ENCODE measurements at places on chromosomes 3 and 15.

GRCh38 chr3:8629151-8630021 is 15.2 kb downstream of the SSUH2 start:
- no peak for DNase-seq

DNA sequence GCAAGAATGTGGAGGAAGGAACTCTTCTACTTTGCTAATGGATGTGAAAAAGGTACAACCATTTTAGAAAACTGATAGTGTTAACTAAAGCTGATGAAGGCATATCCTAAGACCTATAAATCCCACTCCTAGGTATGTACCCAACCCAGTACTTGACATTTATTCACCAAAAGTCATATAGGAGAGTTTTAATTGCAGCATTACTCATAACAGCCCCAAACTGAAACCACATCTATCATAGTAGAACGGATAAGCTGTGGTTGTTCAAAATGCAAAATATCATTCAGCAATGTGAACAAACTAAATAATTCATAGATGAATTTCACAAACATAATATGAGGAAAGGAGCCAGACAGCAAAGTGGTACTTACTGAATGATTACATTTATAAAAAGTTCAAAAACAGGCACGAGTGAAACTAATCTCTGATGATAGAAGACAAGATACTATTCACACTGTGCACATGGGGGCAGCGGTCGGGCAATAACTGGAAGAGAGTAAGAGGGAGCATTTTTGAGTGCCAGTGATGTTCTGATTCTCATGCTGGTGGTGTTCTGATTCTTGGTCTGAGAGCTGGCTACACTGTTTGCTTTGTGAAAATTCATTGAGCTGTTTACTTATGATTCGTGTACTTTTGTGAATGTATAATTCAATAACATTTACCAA is 34.3 kb downstream of the GOLIM4 start:
- no peak for DNase-seq

DNA sequence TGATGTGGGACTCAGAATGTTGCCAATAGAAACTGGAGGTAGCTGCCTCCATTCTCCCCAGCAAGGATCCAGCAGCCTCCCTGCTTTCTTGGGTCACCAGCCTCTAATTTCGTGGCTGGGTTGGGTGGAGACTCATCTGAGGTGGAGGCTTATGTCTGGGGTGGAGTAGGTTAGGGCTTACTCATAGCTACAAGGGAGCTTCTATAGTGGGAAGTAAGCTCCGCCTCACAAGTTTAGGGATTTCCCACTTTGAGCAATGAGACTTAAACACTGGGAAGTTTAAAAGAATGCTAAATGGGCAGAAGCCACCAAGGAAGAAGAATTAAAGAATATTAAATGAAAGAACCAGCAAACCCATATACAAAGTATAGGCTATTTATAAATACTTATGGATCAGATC is 63.8 kb downstream of the GJD2 start:
- DNase-seq, result no peak

GRCh38 chr3:120156699-120157098 is 62.5 kb upstream of the GSK3B start:
- no peak for DNase-seq

- DNase-seq, result no peak
Measured at GRCh38 chr3:165852711-165853110, 15.5 kb upstream of the BCHE start.

DNA sequence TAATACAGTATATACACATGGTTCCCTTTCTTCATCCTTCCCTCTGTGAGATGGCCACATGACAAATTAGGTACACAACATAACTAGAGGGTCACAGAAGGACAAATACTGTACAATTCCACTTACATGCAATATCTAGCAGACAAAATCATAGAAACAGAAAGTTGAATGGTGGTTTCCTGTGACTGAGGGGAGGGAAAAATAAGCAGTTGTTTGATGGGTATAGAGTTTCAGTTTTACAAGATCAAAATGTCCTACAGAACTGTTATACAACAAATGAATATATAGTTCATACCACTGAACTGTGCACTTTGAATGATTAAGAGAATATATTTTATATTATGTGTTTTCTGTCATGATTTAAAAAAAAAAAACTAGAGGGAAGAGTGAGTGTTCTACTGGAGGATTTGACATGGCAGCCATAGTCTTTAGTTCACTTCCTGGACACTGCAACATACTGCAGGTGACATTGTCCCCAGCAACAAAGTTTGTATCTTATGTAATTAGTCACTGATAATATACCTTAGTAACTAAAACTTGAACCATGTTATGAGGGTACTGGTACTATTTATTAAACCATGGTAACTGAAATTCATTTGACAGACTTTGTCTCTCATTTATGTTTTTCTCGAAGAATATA is 37.2 kb downstream of the CCDC54 start:
- no peak for DNase-seq

GRCh38 chr15:95252404-95252803 is 1021.0 kb downstream of the MCTP2 start:
- DNase-seq, result no peak

DNA sequence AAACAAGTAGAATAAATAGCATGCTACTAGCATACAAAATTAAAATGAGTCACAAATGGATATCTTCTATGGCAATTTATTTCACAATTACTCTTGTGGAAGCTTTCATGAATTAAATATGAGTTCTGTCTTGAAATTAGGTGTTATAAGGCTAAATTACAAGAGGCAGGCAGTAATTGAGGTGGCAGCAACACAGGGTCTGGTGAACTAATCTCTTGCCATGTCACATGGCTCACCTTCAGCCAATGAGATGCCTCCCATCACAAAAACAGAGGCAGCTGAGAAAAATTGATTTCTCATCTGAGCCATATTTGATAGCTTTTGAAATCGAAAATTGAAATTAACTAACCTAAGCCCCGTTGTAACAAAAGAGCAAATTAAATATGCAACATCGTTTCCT is 268.8 kb downstream of the NR2F2 start:
- no peak for DNase-seq

GRCh38 chr3:27319304-27319703 is 49.9 kb downstream of the NEK10 start:
- DNase-seq, result no peak

- DNase-seq, result no peak
Measured at GRCh38 chr3:111794711-111795110, 64.4 kb upstream of the PHLDB2 start.

DNA sequence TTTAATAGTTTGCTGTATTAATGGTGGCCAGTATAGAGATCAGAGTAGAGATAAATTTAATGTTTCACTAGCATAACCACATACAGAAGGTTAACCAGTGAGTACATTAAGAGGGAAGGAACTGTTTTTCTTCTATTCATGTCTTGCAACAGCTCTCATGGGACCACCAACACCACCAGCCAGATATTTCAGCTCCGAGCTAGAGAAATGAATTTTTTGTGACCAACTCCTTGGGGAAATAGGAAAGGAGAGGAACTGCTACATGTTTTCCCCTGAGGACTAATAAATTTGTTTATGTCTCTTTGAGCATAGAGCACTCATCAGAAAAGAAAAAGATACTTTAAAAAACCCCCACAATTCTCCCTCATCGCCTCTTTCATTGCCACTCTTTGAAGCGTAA is 247.5 kb downstream of the MBNL1 start:
- DNase-seq, result no peak

DNA sequence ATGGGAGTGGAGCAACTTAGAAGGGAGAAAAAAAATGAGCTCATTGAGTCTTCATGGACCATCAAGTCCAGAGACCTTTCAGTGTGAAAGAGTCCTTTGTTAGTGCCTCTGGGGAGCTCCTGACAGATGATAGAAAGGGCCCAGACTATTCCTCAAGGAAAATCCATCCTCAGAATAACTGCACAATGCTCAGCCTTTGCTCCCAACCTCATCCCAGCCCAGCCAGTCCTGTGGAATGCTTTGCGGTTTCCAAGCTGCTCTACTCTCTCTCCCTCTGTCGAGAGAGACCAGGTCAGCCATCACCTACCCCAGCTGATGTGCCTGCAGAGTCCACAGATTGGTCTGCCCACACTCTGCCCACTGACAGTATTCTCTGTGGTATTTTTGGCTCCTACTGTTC is 406.2 kb downstream of the MFSD1 start:
- DNase-seq, result no peak

- DNase-seq, result no peak
Measured at GRCh38 chr15:38112406-38112805, 140.2 kb upstream of the SPRED1 start.

DNA sequence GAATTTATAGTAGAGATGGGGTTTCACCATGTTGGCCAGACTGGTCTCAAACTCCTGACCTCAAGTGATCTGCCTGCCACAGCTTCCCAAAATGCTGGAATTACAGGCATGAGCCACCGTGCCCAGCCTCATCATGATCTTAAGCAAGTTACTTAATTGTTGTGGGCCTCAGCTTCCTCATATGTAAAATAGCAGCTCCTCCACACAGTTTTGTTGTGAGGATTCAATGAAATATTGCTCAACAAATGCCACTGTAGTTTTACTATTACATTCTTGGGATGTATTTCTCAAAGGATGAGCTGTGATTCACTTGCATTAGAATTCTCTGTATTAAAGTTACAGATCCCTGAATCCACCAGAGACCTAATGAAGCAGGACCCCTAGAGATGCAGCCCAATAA is 168.8 kb downstream of the ADAMTS9 start:
- no peak for DNase-seq

DNA sequence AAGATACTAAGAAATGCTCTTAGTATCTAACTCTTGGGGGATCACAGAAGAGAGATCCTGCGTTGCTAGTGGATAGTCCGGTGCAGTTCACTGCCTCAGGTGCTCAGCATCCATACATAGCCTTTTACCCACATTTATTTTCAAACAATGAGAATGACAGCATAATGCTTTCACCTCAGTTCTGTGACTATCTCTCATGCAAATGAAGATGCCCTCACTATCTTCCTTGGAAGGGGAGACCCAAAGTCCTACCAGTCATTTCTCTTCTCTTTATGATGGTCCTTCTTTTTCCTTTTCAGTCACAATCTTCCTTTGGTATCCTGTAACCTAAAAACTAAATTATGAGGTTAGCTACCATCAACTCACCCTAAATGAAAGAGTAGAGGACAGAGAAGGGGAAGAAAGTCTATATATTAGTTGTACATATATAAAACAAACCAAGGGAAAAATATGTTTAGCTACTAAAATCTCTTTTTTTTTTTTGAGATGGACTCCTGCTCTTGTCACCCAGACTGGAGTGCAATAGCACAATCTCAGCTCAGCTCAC is 30.9 kb upstream of the SLC28A2 start:
- DNase-seq, result no peak

GRCh38 chr3:170852324-170852723 is 17.7 kb downstream of the RPL22L1 start:
- DNase-seq, result no peak

DNA sequence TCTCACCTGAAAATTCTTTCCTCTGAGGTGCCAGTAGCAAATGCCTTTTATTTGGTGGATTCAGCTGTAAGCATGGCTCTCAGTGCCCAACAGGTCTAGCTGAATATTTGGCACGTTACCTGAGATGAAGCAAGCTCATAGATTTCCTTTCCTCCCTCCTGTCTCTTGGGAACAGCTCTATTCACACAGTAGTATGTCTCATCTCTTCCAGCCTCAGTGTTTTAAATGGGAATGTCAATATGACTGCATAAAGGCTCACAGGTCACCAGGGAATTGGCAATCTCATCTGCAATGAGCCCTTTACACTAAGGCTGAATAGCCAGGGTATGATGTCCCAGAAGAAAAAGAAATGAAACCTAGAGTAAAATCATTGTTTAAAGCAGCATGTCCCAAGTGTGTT is 733.5 kb downstream of the NTRK3 start:
- DNase-seq, result no peak

GRCh38 chr3:124611520-124611919 is 118.7 kb upstream of the UMPS start:
- no peak for DNase-seq

- peak; percentile 42 for DNase-seq
Measured at GRCh38 chr3:141452045-141452444, 34.8 kb upstream of the RASA2 start.

DNA sequence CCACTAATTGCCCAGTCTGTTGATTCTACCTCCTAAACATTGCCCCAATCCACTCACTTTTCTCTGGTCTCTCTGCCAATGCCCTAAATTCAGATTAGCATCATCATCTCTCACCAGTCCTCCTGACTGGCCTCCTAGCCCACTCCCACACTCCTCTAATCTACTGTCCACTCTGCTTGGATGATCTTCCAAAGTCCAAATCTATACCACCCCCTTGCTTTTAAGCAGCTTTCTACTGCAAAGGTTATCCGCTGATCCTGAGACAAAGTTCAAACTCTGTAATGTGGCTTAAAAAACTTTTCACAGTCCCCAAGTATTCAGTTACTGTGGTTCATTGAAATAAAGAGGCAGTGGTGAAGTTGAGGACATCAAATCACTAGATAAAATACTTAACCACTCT is 37.6 kb downstream of the SNX4 start:
- no peak for DNase-seq

GRCh38 chr15:99486371-99487336 is 79.1 kb upstream of the MEF2A start:
- no peak for DNase-seq

- no peak for DNase-seq
Measured at GRCh38 chr15:38075466-38075865, 141.0 kb downstream of the TMCO5A start.

DNA sequence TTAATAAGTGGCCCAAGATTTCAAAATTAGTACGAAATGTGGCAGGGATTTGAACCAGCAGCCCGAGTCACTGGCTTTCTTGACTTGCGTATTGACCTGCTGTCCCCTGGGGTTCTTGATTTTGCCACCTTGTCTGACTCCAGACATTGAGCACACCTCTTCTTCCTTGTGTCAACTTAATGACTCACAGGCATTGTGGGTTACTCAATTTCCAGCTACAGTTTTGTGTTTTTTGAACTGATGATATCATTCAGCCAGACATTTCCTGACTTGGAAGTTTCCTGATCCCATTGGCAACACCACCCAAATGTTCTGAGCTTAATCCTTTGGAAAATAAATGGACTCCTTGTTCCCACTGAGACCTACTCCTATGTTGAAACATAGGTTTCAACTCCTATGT is 64.2 kb downstream of the MOBP start:
- DNase-seq, result no peak

DNA sequence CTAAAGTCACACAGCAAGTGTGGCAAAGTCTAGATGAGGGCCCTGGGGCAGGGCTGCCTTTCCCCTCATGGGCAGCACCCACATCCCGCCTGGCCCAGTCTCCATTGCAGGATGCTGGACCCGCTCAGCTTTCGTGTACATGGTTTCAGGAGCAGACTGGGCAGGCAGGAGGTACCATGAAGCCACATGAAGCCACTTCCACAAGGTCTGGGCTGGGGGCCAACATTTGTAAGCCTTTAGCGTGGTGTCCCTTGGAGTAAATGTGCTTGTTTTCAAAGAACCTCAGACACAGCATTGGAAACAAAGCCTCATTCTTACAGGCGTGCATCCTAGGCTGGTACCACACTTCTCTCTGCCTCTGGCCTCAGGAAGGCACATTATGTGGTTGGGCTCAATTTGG is 34.5 kb downstream of the UMPS start:
- no peak for DNase-seq

- no peak for DNase-seq
Measured at GRCh38 chr3:135050536-135050935, 255.5 kb downstream of the EPHB1 start.

DNA sequence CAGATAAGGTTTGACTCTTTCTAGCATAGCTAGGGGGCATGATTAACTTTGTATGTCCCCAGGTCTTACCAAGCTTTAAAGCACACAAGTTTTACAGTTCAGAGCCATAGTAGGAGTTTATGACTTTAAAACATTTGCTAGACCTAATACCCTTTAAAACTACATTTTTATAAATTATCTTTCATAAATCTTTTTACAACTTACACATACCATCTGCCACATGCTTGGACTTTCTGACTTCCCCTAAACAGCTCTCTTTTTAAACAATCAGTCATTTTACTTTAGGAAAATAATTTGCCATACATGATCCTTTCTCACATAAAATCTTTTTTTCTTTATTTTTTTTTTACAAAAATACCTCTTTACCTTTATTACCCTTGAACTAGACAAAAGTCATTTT is 735.3 kb upstream of the CADM2 start:
- no peak for DNase-seq

All from brain pericyte (primary cell).